Fibroblast of skin of right quadriceps (primary cell): ENCODE measurements at places on chromosomes 3 and 15.

GRCh38 chr3:177758126-177758525 is 560.8 kb upstream of the TBL1XR1 start:
- no peak for DNase-seq

GRCh38 chr3:32597656-32598055 is 27.0 kb upstream of the DYNC1LI1 start:
- DNase-seq: no peak

- DNase-seq: no peak
These were observed 218.5 kb upstream of the CMC1 start for GRCh38 chr3:28022916-28023315.

GRCh38 chr3:57919987-57920386 is 88.2 kb upstream of the FLNB start:
- no peak for DNase-seq

DNA sequence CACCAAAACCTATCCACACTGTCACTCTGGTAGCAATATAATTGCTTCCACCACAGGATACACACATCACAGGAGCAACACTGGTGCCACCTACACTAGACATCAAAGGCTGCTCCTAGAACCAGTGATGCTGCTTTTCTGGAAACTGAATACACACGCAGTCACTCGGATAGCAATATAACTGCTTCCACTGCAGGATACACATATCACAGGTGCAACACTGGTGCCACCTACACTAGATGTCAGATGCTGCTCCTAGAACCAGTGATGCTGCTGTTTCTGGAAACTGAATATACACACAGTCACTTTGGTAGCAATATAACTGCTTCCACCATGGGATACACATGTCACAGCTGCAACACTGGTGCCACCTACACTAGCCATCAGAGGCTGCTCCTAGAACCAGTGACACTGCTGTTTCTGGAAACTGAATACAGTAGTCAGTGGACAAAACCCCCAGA is 6.9 kb upstream of the TNFSF10 start:
- DNase-seq: no peak

DNA sequence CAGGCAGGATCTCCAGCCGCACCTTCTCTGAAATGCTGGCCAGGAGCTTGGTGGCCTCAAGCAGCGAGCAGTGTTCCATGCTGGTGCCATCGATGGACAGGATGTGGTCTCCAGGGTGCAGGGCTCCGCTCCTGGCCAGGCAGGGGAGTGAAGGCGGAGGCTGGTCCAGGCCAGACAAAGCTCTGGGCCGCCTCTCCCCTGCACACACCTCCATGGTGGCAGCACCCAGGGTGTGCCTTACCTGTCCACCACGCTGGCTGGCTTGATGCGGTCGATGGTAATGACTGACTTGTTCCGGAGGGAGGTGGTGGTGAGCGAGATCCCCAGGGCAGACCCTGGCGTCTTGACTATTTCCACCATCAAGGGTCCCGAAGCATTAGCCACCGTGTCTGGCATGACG is 20.0 kb downstream of the GRIP2 start:
- DNase-seq: no peak

- no peak for DNase-seq
These were observed 49.5 kb downstream of the ABTB1 start for GRCh38 chr3:127722091-127722784.

DNA sequence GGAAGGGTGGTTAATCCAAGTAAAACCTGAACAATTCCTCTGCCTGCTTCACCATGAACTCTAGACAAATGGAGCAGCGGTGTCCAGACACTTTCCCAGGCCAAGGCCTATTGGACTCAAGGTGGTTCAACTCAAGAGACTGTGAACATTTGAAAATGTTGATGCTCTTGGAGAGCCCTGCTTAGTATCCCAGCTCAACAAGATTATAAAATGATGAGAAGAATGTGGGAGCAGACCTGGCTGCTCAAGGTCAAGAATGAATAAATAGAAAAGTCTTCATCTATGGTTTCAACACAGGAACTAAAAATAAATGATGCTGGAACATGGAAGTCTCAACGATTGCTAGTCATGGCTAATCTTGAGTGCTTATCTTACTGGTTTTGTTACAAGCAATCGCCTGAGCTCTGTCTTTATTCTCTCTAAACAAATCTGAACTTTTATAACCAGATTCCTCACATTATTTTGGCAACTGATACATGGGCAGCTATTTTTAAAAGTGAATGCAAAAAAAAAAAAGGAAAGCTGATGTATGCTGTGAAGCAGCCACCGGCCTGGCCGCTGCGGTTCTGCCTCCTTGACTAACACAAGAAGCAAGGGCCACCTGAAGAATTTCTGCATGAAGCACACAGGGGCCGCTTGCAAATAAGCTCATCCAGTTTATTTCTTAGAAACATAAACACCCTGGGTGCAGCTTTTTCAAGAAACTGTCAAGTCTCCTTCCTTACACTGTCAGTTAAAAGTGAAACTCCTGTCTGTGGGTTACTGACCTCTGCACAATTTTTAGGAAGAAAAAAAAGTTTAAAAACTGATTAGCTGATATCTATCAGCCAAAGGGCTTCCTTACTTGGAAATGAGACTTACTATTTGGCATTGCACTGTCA is 120.1 kb upstream of the ARHGEF3 start:
- no peak for DNase-seq

- DNase-seq: no peak
These were observed 3.5 kb downstream of the MAPKAPK3 start for GRCh38 chr3:50620420-50620819.

DNA sequence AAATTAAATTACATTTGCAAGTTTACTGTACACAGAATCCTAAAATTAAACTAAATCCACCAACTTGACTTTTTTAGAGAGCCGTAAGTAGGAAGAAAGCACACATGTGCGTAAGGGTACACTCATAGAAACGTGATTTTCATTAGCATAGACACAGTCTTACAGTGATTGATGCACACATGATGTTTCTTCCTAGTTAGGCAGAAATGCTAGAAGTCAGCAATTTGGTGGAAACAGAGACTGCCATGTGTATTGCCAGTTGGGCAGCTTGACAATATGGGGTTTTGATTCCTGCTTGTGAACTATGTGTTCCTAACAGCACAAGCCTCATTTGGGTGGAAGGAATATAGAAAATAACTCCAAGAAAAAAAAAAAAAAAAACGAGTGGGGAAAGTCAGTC is 878.5 kb downstream of the ROBO1 start:
- DNase-seq: peak; percentile 16

DNA sequence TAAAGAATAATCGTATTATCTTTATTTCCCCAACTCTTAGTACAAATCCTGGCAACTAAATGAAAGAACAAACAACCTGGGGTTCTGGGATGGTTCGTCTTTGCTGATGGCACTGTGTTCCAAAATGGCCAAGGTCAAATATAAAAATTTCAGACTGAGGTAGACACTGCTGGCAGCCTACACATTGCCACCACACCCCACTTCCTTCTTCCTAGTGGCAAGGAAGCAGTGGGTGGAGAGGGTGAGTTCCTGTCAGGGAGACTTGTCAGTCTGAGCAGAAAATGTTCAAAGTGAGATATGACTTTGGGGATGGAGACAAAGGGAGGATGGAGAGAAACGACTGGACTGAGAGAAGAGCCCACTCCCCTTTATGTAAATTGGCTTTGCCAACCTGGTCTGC is 69.6 kb downstream of the LMCD1 start:
- DNase-seq: no peak

GRCh38 chr3:97895216-97895615 is 73.4 kb downstream of the CRYBG3 start:
- no peak for DNase-seq

- DNase-seq: peak; percentile 27
These were observed 1.2 kb downstream of the CHST2 start for GRCh38 chr3:143120716-143121240.

DNA sequence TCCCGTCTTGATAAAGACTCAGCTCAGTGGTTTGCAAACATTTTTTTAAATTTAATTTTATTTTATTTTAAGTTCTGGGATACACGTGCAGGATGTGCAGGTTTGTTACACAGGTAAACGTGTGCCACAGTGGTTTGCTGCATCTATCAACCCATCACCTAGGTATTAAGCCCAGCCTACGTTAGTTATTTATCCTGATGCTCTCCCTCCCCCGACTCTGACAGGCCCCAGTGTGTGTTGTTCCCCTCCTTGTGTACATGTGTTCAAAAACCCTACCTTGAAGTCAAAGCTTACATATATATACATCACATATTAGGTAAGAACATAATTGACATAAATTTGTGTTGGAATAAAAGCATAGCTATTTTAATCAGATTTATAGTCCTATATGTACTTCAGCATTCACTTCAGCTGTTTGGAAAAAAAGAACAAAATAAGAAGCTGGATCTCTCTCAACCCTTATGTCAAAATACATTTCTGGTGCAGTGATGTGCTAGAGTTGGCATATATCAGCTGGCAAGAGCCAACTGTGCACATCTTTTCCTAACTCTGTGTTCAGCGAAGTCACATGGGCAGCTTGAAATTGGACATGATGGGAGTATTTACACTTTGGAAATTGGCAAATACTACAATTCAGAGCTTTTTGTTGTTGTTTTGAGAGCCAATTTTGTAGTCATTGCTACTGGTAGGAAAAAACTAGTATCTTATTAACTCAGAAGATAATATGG is 26.5 kb downstream of the GPR15 start:
- no peak for DNase-seq
